ENCODE measurements at places on chromosomes 16 and 17.

GRCh38 chr17:35559495-35560210 lies 966 bp downstream of the SLFN14 start:
- DNase-seq: no peak

GRCh38 chr17:79207960-79208359 lies 133.3 kb downstream of the ENGASE start:
- DNase-seq: no peak

- DNase-seq: no peak
Observed at GRCh38 chr17:65799869-65800268, 238.4 kb upstream of the AXIN2 start.

DNA sequence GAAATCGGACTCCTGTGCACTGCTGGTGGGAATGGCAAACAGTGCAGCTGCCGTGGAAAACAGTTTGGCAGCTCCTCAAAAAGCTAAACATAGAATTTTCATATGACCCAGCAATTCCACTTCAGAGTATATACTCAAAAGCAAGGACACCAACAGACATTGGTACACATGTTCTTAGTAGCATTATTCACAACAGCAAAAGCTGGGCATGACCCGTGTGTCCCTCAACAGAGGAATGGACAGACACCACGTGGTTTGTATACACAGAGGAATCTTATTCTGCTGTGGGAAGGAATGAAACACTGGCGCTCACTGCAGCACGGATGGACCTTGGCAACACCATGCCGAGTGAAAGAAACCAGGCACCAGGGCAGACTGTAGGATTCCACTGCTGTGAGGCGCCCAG lies 16.0 kb downstream of the NPTX1 start:
- DNase-seq: no peak

DNA sequence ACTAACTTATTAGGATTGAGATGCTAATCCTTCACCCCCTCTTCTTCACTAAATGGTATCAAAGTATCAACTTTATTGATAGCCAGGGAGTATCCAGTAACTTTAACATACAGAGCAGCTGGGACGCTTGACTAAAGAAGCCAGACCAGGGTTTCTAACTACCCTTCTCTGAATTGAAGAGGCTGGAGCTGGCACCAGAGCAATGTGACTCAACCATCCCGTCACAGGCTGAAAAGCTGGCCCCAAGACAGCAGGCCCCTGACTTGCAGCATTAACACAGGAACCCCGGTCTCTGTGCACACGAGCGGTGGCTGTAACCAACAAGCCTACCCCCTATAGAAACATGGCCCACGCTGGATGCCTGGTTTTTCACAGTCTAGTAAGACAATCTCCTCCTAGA lies 59.8 kb downstream of the ANKFN1 start:
- no peak for DNase-seq

GRCh38 chr17:82389379-82389778 lies 17.8 kb downstream of the UTS2R start:
- DNase-seq: no peak

DNA sequence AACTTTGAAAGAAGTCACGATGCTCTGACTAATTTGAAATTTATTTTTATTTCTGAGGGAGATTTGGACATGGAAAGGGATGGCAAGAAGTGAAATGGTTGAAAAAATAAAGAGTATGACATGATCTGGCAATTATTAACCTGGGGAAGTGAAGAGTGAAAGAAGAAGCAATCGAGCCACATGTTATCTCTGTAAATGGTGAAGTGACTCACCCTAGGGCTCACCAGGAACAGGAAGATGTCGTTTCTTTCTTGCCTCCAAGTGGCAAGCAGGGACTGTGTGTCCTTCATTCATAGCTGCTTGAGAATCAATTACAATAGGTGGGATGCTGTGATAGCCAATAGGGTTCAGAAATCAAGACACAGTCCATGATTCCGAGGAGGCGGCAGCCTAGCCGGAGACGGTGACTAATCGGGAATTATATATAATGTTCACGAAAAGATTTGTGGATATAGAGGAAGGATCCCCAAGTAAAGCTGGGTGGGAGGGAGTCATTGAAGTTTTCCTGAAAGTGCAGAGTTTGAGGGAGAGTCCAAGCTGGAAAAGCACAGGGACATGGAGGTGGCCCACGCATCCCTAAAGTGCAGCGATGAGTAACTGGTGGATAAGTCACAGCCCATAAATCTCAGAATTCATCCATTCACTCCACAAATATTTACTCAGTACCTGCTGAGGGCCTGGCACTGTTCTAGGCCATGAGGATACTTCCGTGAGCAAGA lies 18.2 kb upstream of the KRT20 start:
- DNase-seq: no peak

DNA sequence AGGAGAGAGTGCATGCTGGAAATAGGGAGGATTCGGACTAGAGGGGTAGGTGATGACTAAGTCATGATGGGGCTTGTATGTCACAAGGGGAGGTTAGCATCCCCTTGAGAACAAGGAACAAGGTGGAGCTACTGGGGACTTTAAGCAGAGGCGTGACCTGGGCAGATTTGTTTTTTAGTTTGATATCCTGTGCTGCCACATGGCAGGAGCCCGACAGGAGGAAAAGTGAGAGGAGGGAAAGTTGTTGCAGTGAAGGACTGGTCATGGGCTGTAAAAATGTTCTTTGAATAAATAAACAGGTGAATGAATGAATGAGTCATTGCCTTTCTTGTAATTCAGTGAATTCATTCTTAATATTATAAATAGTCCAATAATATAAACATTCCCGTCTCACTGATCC lies 365.1 kb upstream of the CDH5 start:
- DNase-seq: no peak

- no peak for DNase-seq
Observed at GRCh38 chr16:35201151-35201550, 1741.7 kb downstream of the TP53TG3F start.

DNA sequence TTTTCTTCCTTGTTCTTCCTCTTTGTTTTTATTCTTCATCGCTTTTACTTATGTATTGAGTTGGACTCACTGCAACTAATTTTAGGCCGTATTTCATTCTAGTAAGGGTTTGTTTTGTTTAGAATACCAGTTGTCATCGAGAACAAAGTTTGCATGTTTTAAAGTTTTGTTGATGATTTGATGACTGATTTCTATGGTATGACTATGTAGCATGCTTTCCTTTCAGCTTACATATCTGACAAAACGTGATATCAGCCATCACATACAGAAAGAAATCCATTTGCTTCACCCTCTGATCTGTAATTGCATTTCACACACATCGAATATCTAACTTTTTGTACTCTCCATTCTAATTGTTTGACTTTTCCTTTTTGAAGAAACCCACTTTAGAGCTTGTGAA lies 4.0 kb downstream of the PRKCA start:
- no peak for DNase-seq

DNA sequence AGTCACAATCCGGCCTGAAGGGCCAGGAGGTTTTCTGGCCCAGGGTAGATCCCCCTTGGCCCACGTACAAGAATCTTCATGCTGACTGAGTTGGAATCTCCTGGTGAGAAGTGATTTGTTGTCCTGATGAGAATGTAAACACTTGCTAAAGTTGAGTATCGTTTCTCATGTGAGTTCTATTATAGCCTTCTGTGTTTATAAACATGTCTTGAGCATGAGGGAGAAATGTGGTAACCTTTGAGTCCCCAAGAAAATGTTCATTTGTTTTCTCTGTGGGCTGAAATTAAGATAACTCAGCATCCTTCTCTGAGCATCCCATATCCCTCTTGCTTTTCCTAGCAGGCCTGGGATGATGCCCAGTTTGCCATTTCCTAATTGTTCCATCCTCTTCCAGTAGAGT lies 204.8 kb downstream of the FTO start:
- DNase-seq: no peak

DNA sequence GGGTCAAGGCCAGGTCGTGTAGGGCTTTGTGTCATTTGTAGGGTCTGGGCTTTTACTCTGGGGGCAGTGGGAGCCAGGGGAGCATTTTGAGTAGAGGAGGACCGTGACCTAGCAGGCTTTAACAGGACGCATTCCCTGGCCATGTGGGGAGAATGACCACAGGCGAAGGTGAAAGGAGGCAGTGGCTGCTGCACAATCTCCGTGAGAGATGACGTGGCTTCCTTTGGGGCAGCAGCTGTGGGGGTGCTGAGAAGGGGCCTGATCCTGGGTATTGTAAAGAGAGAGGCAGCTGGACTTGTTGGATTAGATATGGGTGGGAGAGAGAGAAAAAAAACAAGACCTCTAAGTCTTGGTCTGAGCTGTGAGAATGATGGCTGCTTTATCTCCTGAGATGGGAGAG lies 46.0 kb downstream of the KATNIP start:
- no peak for DNase-seq

DNA sequence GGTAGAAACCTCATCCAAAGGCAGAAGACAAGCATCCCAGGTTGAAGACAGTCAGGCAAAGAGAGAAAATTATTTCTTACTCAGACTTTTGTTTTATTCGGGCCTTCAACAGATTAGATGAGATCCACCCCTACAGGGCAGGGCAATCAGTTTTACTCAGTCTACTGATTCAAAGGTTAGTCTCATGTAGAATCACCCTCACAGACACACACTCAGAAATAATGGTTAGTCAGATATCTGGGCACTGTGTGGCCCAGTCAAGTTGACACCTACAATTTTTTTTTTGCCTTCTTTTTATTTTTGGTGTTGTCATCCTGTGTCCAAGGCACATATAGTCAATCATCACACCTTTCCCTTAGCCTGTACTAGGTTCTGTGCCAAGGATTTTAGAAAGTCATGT lies 729.8 kb downstream of the WWOX start:
- DNase-seq: no peak

GRCh38 chr17:8598913-8599312 lies 31.6 kb downstream of the MYH10 start:
- no peak for DNase-seq

DNA sequence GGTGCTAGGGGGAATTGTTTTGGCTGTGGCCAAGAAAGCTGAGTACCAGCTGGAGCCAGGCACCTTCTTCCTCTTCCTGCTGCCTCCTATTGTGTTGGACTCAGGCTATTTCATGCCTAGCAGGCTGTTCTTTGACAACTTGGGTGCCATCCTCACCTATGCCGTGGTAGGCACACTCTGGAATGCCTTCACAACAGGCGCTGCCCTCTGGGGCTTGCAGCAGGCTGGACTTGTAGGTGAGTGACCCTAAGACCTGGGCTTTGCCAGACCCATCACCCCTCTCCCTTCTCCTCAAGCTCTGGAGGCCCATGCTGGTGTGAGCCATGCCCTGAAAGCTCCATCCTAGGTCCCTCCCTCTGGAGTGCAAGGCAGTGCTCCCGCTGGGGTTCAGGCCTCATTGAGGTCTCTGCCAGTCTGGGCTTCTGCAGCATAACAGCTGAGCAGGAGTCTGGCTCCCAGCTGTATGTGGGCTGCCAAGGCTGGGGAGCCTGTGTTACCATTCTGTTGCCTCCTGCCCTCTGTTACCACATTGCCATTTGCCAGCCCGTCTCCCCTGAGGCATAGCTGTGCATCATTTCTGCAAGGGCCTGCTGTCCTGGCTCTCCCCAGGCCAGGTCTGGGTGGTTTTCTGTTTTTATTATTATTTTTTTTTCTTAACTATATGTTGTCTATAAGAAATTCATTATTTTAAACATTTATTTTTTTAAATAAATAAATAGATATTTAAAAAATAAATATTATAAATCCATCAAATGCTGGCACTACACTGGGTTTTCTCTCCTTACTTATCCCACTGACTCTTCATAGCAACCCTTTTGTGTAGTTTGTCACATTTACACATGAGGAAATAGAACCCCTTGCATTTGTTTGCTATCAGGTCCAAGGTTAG lies 4.1 kb downstream of the SLC9A5 start:
- no peak for DNase-seq

DNA sequence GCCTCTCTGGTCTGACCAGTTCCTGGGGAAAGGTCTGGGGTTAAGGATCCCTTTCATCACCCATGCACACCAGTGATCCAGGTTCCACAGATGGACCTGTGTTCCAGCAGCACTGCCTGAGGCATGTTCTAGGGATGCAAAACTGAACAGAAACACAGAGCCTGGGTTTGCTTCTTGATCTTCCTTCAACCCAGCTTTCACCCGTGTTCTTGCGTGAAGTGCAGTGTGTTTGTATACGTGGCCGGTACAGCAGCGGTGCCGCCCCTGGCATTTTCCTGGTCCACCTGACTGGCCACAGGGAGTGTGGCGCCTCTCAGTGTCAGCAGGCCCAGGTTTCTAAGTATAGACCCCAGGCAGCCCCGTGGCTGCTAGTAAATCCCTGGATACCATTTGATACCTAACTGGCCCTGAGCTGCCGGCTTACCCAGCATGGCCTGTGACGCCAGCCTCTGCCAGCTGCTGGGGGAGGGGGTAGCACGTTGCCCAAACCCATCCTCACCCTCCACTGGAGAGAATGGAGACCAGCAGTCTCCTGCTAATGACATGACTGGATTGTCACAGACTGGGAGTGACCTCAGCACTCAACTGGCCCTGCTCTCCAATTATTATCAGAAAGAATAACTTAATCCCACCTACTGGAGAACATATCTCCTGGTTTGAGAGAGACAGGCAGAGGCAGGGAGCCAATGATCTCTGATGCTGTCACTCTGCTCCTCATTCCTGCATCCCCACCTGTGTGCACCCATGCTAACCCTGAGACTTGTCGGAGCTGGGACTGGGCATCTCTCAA lies 59.2 kb upstream of the LGALS9 start:
- DNase-seq: no peak

DNA sequence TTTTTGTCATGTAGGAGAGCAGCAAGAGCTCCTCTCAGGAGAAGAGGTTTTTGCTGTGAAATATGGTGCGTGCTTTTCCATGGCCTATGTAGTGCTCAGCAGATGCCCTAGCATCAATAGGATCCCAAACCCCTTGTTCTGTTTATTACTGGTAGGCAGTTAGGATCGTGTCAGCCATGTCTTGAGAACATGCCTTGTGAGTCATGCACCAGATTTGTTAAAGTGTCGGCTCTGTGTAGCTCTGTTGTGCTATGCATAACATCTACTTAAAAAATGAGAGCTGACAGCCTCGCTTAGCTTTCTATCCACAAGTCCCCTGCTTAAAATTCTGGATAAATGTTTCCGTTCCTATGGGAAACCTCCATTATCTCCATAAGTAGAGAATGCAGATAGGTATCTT lies 4.4 kb upstream of the EIF4A3 start:
- DNase-seq: no peak

GRCh38 chr16:55248058-55248457 lies 75.9 kb upstream of the IRX6 start:
- DNase-seq: no peak

GRCh38 chr17:55760643-55761355 lies 9.9 kb downstream of the PCTP start:
- DNase-seq: no peak

DNA sequence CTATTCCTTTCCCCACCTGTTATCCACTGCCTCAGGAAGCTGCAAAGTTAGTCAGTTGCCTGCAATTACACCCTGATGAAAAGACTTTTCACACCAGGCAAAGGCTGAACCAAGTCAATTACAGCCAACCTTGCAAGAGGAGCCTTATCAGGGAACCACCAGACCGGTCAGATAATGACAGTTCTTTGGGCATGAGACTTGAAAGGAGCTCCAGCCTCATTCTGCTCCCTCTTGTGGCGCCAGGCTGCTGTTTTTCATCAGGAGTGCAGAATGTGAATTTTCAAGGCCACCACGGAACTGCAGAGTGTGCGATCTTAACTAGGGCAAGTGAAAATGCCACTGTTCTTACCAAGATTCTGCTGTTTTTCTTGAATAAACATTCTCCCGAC lies 22.5 kb downstream of the DNAI2 start:
- peak; percentile 76 for DNase-seq

- DNase-seq: no peak
Observed at GRCh38 chr16:86685076-86685475, 106.7 kb downstream of the FOXL1 start.

GRCh38 chr16:50696575-50697420 lies 3.4 kb downstream of the NOD2 start:
- DNase-seq: no peak

GRCh38 chr17:73455767-73456166 lies 144.0 kb upstream of the CDC42EP4 start:
- no peak for DNase-seq

Measured in H9 (cell line).